Ovary (tissue), 10 donors: ENCODE measurements at places on chromosomes 12 and 14. TPM values are rescaled to one million over a fixed set of nuclear protein-coding genes. Genes with fewer than 3 reads are reported as not detected.

INHBE gene
- total RNA-seq = not detected

AKAP5 gene
- 0.89 TPM for total RNA-seq

LHX5 gene
- not detected for total RNA-seq

GLT8D2 gene
- total RNA-seq = 26.7 TPM

SLCO1B1 gene
- total RNA-seq = not detected

KRT3 gene
- not detected for total RNA-seq

MMP14 gene
- 267 TPM for total RNA-seq

EXOC5 gene
- total RNA-seq = 21.8 TPM

GLIPR1 gene
- total RNA-seq = 27.9 TPM

TAS2R50 gene
- total RNA-seq = 1.3 TPM

CMKLR1 gene
- 8.4 TPM for total RNA-seq

CPNE6 gene
- not detected for total RNA-seq
